ENCODE measurements at places on chromosomes 1 and 21.
A peak's percentile ranks its signal among the peaks of the same experiment; 100 is the strongest.

GRCh38 chr1:225990705-225991464, 8.3 kb downstream of the SDE2 start:
- DNase-seq = no peak
- no peak overlapping the region for H3K4me3 ChIP-seq
- peaks cover 1% of the 10 kb centered on the region for H3K36me3 ChIP-seq
- no peaks in the 10 kb centered on the region for H3K4me1 ChIP-seq
- H3K27ac ChIP-seq = no peak overlapping the region

DNA sequence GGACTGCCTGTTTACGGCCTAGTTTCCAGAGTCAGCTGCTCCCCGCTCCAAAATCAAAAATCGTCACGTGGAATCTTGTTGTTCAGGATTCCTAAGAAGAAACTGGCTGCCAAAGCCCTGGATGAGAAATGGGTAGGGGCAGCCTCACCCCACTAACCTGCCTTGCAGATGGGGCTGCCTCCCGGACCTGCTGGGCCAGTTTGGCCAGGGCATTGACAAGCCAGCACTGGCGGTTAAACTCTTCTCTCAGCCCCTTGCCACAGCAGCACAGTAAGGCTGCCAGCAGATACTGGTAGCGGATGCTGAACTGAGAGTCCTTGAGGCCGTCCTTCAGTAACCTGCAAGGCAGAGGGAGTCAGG, 31.6 kb upstream of the PPP1R15B start:
- peaks cover 3% of the 10 kb centered on the region for H3K36me3 ChIP-seq
- H3K4me3 ChIP-seq = no peak overlapping the region
- no peak for DNase-seq
- no peaks in the 10 kb centered on the region for H3K4me1 ChIP-seq
- no peak overlapping the region for H3K27ac ChIP-seq

GRCh38 chr1:232575763-232576040, 54.2 kb downstream of the SIPA1L2 start:
- no peaks in the 10 kb centered on the region for H3K36me3 ChIP-seq
- H3K4me1 ChIP-seq = peaks cover 36% of the 10 kb centered on the region
- no peak for DNase-seq
- no peaks in the 10 kb centered on the region for H3K27me3 ChIP-seq

- no peak overlapping the region for H3K27ac ChIP-seq
- no peaks in the 10 kb centered on the region for H3K4me1 ChIP-seq
- H3K4me3 ChIP-seq = no peak overlapping the region
- no peaks in the 10 kb centered on the region for H3K27me3 ChIP-seq
- no peaks in the 10 kb centered on the region for H3K36me3 ChIP-seq
- DNase-seq = no peak
These were observed 816.4 kb downstream of the KCNT2 start for GRCh38 chr1:195791796-195792195.

GRCh38 chr1:20493839-20494608, 8.0 kb upstream of the CAMK2N1 start:
- H3K4me3 ChIP-seq = no peak overlapping the region
- no peak overlapping the region for H3K27ac ChIP-seq
- H3K36me3 ChIP-seq = no peaks in the 10 kb centered on the region
- DNase-seq = peak; percentile 93

GRCh38 chr1:219385787-219386427, 212.2 kb downstream of the LYPLAL1 start:
- H3K36me3 ChIP-seq = no peaks in the 10 kb centered on the region
- H3K4me3 ChIP-seq = no peak overlapping the region
- peak; percentile 76 for DNase-seq
- H3K4me1 ChIP-seq = no peaks in the 10 kb centered on the region

DNA sequence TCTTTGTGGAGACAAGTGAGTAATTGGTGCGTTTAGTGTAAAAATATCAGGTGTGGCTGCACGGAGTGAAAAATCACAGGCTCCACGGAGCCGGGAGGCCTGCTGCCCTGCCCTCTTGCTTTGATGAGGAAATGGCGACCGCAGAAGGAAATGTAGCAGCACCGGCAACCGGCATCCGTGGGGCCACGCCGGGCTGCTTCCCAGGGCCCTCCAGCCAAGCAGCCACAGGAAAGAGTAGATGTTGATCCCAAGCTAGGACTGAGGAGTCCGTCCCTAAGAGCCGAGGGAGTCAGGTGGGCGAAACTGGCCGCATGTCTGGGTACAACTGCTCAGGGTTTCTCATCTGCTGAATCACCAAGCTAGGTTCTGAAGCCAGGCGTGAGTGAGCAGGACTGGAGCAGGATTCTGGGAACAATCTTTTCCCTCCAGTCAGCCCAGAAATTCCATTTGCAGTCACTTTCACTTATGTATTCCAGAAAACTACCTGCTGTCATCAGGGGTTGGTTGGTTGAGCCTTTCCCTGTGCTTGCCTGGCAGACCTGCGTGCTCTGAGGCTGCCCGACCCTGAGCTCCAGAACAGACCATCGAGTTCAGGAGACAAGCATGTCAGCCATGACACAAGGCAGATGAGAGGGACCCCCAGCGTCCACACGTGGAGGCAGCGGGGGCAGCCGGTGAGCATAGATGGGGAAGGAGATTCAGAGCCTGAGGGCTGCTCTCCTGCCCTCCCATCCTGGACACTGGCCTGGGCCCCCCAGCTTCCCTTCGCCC, 5.8 kb upstream of the ITGB2 start:
- no peak overlapping the region for H3K27ac ChIP-seq
- no peak for DNase-seq
- H3K4me1 ChIP-seq = peaks cover 15% of the 10 kb centered on the region
- peaks cover 21% of the 10 kb centered on the region for H3K27me3 ChIP-seq

- no peaks in the 10 kb centered on the region for H3K36me3 ChIP-seq
- H3K4me1 ChIP-seq = no peaks in the 10 kb centered on the region
- DNase-seq = no peak
- H3K27me3 ChIP-seq = no peaks in the 10 kb centered on the region
- H3K4me3 ChIP-seq = no peak overlapping the region
These were observed 137.6 kb upstream of the NBPF11 start for GRCh38 chr1:148289647-148290046.

DNA sequence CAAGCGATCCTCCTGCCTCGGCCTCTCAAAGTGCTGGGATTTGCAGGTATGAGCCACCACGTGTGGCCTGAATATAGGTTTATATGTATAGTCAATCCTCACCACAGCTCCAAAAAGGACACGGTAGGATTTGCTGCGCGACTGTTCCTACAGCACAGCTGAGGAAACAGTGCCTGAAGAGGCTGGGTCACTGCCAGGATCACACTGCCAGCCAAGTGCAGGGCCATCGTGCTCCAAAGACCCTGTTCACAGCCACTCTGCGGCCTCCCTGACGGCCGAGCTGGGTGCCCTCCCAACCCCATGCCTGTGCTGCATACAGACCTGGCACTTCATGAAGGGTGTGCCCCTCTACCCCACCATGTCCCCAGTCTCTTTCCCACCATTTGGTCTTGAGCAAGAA, 71.4 kb downstream of the MRPL37 start:
- H3K4me1 ChIP-seq = peaks cover 22% of the 10 kb centered on the region
- no peaks in the 10 kb centered on the region for H3K27me3 ChIP-seq
- H3K27ac ChIP-seq = no peak overlapping the region
- no peaks in the 10 kb centered on the region for H3K36me3 ChIP-seq
- no peak for DNase-seq

DNA sequence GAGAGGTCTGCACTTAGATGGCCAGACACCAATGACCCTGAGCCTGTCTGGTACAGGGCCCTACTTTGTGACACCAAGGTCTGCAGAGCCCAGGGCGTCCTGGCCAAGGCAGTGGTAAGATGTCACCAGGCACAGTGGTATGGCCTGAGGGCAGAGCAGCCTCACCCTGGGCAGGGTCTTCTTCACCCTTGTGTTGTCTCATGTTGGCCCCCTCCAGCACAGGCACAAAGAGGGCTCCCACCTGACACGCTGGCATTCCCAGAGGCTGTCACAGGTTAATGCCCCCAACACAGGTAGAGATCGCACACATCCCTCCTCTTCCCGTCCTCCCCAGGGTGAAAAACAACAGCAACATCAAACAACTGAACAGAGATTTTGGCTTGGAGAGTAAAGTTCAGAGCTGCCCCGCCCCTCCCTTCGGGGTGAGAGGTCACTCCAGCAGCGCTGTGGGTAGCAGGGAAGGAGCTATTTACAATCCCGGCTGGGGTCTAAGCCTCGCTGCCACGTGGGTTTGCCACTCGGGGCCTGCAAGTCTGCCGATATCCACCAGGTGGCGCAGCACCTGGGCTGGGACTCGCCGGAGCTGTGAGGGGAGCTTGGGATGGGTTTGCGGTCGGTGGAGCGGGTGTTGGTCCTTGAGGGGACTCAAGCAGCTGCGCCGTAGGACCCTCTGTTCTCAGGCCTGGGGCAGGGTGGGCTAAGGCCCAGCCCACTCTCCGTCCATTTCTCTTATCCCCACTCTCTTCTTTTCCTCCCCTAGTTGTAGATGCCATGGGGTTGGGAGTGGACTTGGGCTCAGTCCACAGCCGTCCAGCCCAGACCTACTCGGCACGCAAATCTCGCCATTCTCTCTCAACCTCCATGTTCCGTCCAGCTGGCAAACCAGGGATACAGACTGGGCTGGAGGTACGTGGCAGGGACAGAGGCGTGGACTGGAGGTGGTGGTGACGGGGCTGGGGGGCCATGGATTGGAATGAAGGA, 12.7 kb downstream of the EFNA3 start:
- DNase-seq = peak; percentile 89
- no peaks in the 10 kb centered on the region for H3K36me3 ChIP-seq
- no peak overlapping the region for H3K4me3 ChIP-seq
- H3K4me1 ChIP-seq = no peaks in the 10 kb centered on the region

GRCh38 chr1:50562106-50562505, 138.9 kb upstream of the DMRTA2 start:
- no peaks in the 10 kb centered on the region for H3K4me1 ChIP-seq
- no peak for DNase-seq
- H3K4me3 ChIP-seq = no peak overlapping the region
- no peak overlapping the region for H3K27ac ChIP-seq
- no peaks in the 10 kb centered on the region for H3K36me3 ChIP-seq

DNA sequence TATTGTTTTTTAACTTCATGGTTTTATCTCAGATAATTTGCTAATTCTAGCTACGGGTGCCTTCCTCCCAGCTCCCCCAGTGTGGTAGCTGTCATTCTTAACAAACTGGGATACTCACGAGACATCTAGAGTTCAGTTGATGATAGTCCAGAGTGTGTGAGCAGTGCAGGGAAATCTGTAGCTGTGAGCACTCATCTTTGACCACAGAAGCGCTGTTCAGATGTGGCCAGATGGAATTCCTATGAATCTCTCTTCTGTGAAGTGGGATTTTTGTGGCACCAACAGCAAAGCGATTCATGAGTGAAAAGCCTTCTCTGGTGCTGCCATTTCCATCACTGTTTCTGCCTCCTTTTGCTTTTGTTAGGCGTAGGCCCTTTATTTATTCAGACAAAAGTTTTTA, 125.1 kb downstream of the NFIA start:
- H3K36me3 ChIP-seq = no peaks in the 10 kb centered on the region
- H3K4me1 ChIP-seq = no peaks in the 10 kb centered on the region
- no peak overlapping the region for H3K27ac ChIP-seq
- no peaks in the 10 kb centered on the region for H3K27me3 ChIP-seq
- no peak overlapping the region for H3K4me3 ChIP-seq

GRCh38 chr1:157403608-157404007, 148.7 kb downstream of the FCRL5 start:
- no peaks in the 10 kb centered on the region for H3K27me3 ChIP-seq
- peaks cover 9% of the 10 kb centered on the region for H3K4me1 ChIP-seq
- no peak for DNase-seq
- H3K4me3 ChIP-seq = no peak overlapping the region

- H3K36me3 ChIP-seq = no peaks in the 10 kb centered on the region
- DNase-seq = no peak
- peaks cover 18% of the 10 kb centered on the region for H3K27me3 ChIP-seq
- peaks cover 4% of the 10 kb centered on the region for H3K4me1 ChIP-seq
- H3K4me3 ChIP-seq = no peak overlapping the region
These were observed 142.8 kb upstream of the ARHGEF16 start for GRCh38 chr1:3311711-3312110.

GRCh38 chr1:203612932-203613682, 13.5 kb upstream of the ATP2B4 start:
- H3K27ac ChIP-seq = no peak overlapping the region
- H3K4me3 ChIP-seq = no peak overlapping the region
- no peak for DNase-seq
- no peaks in the 10 kb centered on the region for H3K36me3 ChIP-seq

DNA sequence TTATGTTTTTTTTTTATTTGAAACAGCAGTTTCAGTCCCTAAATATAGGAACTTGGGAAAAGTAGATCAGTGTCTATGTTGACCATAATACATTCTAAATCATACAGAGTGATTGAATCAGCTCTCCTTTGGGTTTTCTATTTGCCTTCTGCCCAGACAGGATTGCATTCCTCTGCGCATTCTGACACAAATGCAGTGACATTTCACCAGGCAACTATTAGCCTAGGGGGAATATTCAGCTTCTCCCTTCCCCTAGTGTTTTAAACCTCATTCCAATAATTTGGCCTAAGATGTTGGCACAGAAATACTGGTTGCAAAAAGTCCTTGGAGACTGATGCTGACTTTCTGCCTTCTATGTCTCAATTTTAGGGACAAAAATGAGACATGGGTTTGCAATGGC, 172.8 kb downstream of the PTGER3 start:
- no peaks in the 10 kb centered on the region for H3K4me1 ChIP-seq
- no peak overlapping the region for H3K27ac ChIP-seq
- no peaks in the 10 kb centered on the region for H3K27me3 ChIP-seq
- H3K4me3 ChIP-seq = no peak overlapping the region
- H3K36me3 ChIP-seq = no peaks in the 10 kb centered on the region
- DNase-seq = peak; percentile 43

- H3K4me3 ChIP-seq = no peak overlapping the region
- DNase-seq = no peak
- H3K4me1 ChIP-seq = peaks cover 2% of the 10 kb centered on the region
- no peaks in the 10 kb centered on the region for H3K36me3 ChIP-seq
- no peaks in the 10 kb centered on the region for H3K27me3 ChIP-seq
- no peak overlapping the region for H3K27ac ChIP-seq
These were observed 105.8 kb downstream of the OMA1 start for GRCh38 chr1:58440696-58441095.

GRCh38 chr1:198495631-198496030, 44.8 kb downstream of the ATP6V1G3 start:
- no peak overlapping the region for H3K27ac ChIP-seq
- no peak for DNase-seq
- H3K27me3 ChIP-seq = no peaks in the 10 kb centered on the region
- H3K36me3 ChIP-seq = no peaks in the 10 kb centered on the region
- H3K4me3 ChIP-seq = no peak overlapping the region

GRCh38 chr1:22611530-22611947, 24.9 kb upstream of the C1QA start:
- H3K36me3 ChIP-seq = no peaks in the 10 kb centered on the region
- no peaks in the 10 kb centered on the region for H3K4me1 ChIP-seq
- H3K27me3 ChIP-seq = no peaks in the 10 kb centered on the region

DNA sequence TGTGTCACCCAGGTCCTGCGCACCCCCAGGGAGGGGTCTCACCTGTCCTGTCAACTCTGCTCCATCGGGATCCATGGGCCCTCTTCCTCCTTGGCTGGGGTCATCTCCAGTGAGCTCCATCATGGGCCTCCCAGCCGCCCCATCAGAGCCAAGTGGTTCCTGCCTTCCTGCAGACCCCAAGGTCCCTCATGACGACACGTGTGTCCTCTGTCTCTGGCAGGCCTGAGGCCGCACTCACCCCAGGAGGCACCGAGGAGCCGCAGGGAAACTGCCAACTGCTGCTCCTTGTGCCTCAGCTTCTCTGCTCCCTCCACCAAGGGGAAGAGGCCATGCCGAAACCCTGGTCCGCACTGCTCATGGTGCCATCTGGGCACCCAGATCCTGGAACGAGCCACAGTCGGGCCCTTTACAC, 46.8 kb downstream of the COL18A1 start:
- no peak overlapping the region for H3K27ac ChIP-seq
- H3K4me3 ChIP-seq = no peak overlapping the region
- peaks cover 3% of the 10 kb centered on the region for H3K36me3 ChIP-seq
- H3K27me3 ChIP-seq = no peaks in the 10 kb centered on the region
- no peaks in the 10 kb centered on the region for H3K4me1 ChIP-seq

Data from mesendoderm (in vitro differentiated cells).